ENCODE measurements at places on chromosomes 11 and 22.

DNA sequence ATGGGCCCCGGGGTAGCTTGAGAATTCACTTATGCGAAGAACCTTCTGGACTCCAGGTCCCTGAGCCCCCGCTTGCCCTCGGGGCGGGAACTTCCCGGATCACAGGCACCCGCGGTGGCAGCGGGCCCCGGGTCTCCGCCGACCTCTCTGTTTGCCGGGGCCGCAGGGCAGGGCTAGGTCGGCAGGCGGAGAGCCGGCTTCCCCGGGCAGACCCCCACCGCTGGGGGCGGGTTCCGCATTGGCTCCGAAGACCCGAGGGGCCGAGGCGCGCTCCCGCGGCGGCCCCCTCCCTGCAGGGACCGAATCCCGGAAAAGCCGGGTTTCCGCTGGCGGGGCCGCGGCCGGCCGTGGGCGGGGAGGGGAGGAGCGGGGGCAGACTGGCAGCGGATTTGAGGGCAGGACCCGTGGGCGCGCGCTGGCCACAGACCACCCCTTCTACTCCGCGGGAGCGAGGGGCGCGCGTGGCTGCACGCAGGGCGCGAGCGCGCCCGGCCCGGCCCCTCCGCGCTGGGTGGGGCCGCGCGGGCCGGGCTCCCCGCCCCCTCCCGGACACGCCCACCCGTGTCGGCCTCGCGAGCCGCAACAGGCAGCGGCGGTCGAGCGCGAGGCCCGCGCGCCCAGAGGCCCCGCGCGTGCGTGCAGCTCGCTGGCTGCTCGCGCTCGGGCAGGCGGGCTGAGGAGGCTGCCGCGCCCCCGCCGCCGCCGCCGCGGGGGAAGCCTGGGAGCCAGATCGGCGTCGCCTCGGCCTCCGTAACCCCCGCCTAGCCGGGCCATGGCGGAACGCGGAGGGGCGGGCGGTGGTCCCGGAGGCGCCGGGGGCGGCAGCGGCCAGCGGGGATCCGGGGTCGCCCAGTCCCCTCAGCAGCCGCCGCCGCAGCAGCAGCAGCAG, at the start of gene PACS1:
Gene PACS1, plus strand, starts transcription at position 558 of the 889 bp plus-strand sequence. Its CDS starts 215 bp downstream, at position 773.
- peak; percentile 79 for DNase-seq

DNA sequence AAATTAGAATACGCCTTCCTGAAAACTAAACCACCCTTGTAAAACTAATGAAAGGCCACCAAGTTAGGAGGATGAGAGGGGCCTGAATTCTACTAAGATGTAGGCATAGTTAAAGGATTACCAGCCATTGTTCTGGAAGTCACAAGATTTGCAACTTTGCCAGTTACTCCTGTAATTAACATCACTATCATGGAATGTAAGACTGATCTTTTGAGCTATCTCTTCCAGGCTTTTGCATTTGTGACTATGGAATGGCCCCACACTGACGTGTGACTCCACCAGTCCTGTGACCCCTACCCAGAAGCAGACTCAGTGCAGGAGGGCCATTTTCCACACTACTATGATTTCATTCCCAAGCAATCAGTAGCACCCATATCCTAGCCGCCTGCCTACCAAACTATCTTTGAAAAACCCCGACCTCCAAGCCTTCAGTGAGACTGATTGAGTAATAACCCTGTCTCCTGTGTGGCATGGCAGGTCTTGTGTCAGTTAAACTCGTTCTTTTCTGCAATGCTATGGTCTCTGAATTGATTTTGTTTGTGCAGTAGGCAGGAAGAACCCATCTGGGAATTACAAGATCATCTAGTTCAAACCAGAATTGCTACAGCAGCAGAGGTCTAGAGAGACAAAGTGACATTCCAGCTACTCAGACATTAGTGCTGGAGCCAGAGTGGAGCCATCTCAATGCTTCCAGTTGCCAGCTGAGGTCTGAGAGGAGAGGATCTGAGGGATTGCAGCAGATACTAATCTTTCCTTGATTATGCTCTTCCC, 1.9 kb upstream of the CTSF start:
- DNase-seq = no peak

DNA sequence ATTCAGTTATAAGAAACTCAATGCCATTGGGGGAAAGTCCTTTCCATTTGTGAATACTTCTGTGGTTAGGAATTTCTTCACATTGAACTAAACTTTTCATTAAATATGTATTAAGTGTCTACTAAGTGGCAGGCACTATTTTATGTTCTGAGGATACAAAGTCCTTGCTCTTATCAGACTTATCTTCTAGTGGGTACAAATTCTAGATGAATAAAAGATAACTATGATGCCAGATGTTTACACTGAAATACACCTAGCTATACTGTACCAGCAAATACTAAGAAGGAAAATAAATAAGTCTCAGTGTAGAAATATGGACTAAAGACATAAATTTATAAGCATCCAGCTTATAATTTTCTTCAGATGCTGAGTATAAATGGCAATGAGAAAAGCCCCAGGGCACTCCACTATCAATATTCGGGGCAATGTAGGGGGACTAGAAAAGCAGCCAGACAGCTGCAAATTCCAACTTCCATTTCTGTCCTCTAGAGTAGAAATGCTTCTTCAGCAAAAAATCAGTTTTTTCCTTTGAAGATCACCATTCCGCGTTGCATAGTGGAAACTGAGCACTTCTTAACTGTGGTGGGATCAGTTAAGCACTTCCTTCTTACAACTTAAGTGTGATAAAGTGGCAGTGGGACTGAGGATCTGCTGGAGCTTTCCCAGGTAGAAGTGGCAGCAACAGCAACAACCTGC, 11.8 kb upstream of the BIRC3 start:
- DNase-seq = no peak

DNA sequence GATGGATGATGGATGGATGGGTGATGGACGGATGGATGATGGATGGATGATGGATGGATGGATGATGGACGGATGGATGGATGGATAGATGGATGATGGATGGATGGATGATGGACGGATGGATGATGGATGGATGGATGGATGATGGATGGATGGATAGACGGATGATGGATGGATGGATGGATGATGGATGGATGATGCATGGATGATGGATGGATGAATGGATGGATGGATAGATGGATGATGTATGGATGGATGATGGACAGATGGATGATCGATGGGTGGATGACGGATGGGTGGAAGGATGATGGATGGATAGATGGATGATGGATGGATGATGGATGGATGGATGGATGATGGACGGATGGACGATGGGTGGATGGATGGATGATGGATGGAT, 21.1 kb downstream of the KCTD17 start:
- DNase-seq = no peak

- DNase-seq = no peak
Measured at GRCh38 chr11:47104261-47104950, 72.3 kb downstream of the ARFGAP2 start.

GRCh38 chr11:13222285-13222684, 55.3 kb upstream of the BMAL1 start:
- no peak for DNase-seq

DNA sequence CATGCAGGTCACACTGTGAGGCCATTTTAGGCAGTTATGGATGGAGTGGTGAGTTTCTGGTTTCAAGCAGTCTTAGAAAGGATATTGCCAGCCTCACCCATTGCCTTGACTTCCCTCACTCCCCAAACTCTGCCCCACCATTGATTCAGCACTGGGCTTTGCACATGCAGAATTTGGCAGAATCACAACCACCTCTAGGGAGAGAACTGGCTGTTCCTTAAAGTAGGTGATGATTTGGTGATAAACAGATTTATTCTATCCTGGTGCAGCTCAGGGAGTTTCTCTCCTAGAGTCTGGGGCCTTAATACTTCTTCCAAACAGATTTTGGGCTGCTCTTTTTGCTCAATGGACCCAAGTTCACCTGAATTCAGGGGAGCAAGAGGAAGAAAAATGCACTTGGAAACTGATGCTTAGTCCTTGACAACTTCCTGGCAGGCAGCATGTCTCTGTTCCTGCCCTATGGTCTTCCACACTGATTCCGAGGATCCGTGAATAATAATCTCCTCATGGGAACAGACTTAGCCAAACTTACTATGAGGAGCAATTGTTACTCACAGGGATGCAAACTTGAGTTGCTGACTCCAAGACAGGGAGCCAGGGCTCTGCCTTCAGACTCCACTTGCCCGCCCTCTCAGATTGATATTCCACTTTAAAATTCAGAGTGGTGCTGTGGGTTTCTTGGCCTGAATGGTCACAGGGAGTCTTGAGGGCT, 129.7 kb upstream of the PARVA start:
- no peak for DNase-seq

DNA sequence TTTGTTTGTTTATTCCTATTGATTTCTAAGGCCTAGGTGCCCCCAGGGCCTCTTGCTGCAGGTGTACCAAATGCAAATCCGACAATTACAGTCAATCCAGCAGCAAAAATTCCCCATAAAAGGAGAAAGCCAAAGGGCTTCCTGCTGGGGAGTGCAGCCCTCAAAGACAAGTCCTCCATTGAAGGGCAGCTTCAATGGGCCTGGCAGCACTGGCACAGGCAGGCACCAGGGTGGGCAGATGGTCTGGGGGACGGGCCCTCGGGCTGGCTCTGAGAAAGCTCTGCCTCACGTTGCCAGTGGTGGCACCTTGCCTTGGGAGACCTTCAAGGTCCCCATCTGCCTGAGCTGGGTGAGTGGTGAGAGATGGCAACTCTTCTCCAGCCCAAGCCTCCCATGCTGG, 128.0 kb downstream of the DSCAML1 start:
- DNase-seq = no peak

DNA sequence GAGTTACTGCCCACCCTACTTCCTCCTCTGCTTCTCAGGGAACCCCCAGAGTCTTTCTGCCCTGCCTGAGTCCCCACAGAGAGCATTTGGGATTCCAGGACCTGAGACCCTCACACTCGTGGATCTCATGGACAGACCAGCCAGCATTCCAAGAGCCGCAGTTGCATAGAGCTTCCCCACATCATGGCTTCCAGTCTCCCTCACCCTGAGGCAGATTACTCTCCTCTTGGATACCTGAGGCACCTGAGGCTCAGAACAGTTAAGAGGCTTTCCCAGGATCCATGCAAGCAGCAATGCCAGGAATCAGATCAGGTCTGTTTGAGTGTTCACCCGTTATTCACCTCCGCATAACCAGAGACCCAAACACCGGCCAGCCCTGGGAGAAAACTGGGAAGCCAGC, 102.2 kb downstream of the TRIM29 start:
- no peak for DNase-seq

- DNase-seq = no peak
Measured at GRCh38 chr22:44883011-44883421, 126.8 kb downstream of the PHF21B start.

DNA sequence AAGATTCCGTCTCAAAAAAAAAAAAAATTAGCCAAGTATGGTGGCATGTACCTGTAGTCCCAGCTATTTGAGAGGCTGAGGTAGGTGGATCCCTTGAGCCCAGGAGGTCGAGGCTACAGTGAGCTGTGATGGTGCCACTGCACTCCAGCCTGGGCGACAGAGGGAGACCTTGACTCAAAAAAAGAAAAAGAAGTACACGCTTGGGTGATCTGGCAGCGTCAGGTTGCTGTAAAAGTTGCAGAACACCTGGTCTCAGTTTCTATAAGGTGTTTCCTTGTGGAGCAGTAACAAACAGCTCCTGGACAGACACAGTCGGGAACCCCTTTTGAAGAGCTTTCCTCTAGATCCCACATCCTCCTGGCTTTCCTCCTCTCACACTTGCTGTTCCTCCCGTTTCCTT, 45.8 kb downstream of the SCGB1A1 start:
- DNase-seq = no peak

DNA sequence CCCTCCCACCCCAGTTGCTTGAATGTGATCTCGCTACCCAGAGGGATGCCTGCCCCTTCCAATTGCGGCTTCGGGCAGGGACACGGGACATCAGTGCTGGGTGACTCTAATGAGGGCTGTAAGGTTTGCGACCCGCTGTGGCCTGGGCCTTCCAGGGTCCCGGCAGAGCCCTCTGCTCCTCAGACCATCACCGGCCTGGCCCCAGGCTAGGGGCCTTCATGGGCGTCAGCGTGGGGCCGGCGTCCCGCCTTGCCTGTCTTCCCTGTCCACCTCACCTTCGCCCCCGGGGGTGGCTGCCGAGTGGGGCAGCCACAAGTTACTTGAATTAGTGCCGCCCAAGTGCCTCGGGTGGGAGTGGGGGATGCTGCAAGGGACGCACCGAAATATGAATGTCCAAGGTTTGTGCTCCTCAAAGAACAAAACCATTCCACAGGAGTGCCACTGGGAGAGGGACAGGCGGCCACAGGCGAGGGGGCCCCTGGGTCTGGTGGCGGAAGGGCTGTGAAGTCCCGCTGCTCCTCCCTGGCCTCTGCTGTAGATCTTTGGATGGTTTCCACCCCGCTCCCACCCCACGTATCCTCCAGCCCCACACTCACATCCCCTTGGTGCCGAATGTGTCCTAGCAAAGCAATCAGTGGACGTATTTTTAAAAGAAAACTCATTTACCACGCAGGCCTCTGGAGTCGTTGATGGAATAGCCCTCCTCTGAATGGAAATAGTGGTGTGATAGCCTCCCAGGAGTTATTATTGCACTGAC, 317.1 kb downstream of the NTM start:
- DNase-seq = no peak

- no peak for DNase-seq
Measured at GRCh38 chr22:31103111-31103510, 4.3 kb downstream of the SELENOM start.

DNA sequence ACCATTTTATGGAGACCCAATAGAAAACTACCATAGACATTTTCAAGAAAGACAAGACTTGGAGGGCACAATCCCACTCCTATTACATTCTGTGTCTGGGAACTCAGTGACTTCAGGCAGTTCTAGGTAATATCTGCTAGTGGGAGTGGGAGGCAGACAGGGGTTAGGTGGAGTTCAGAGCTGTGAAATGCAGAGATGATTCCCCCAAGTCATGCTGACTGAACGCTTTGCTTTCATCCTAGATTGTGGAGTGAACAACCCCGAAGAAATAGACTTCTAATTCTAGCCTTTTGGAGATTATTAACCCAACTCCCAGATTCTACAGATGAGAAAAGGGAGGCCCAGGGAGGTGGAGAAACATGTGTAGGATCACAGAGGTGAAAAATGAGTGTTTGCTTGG, 437.8 kb upstream of the CADM1 start:
- DNase-seq = no peak

DNA sequence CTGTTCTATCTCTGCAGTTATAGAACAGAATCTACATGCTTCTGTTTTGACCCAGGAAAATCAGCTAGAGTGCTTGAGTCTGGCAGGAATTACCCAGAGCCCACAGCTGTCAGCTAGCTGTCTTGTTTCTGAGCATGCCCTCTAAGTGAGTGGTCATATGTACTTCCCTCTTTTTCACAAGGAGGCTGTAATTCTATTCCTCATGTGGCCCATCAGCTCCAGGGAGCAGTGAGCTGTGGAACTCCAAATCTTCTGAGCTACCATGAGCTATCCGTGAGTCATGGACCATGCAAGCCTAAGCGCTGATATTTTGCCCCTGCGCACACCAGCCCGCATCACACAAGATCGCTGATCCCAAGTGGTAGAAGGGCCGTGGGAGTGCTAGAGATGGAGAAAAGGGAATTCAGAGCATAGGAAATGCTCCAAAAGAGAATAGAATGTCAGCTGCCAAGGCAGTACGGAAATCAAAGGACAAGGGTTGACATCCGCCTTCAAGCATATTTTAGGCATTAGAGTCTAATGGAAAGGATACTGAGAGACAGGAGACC, 5.4 kb downstream of the FJX1 start:
- DNase-seq = no peak
